CD4-positive, alpha-beta T cell treated with Interleukin-10 for 1 hour (primary cell): ENCODE measurements at places on chromosomes 5 and 9.

DNA sequence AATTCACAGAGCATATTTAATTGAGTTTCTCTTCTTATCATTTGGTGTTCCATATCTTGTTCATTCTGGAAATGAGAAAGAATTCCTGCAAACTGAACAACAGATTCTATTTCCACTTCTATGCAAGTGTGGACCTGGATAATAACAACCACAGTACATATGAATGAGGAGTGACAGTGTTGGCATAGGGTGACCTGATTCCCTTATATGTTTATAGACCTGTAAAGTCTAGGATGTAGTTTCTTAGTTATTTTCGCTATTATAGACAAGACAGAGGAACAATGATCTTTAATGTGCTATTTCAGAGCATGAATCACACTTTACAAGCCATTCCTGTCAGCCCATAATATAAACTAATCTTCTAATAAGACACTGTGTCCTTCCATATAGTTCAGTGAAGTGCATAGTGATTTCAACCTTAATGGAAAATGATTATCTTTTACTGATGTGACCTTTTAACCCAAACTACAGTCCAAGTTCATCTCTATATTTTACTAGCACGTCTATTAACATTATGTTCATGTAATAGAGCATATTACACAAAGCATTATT is 88.2 kb upstream of the FAM174A start:
- no peak for DNase-seq

GRCh38 chr5:52799358-52799982 is 11.8 kb downstream of the ITGA1 start:
- no peak for DNase-seq

- DNase-seq = no peak
These were observed 1.4 kb downstream of the HAND1 start for GRCh38 chr5:154476354-154477205.

- DNase-seq = no peak
These were observed 109.8 kb upstream of the MSX2 start for GRCh38 chr5:174614500-174615135.

GRCh38 chr5:137714946-137715345 is 20.9 kb downstream of the KLHL3 start:
- no peak for DNase-seq

- DNase-seq = no peak
These were observed 114.0 kb downstream of the PIP5K1B start for GRCh38 chr9:68819065-68819464.

- DNase-seq = no peak
These were observed 213.1 kb downstream of the AGTPBP1 start for GRCh38 chr9:85528607-85529006.

DNA sequence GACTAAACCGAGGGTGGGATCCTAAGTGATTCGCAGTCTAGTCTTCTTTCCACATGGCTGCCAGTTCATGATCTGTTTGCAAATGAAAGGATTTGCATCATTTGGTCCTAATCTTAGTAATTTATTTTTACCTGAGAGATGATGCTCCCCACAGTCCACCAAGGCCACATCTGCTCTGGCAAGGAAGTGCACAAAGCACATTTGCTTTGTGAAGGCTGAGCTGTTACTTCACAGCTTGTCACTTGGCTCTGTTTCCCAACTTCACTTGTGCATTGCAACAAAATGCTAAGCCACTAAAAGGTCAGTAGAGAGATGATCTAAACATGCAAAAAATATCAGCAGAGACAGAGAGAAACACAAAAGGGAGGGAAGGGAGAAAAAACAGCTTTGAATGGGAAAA is 128.5 kb upstream of the VLDLR start:
- DNase-seq = no peak

DNA sequence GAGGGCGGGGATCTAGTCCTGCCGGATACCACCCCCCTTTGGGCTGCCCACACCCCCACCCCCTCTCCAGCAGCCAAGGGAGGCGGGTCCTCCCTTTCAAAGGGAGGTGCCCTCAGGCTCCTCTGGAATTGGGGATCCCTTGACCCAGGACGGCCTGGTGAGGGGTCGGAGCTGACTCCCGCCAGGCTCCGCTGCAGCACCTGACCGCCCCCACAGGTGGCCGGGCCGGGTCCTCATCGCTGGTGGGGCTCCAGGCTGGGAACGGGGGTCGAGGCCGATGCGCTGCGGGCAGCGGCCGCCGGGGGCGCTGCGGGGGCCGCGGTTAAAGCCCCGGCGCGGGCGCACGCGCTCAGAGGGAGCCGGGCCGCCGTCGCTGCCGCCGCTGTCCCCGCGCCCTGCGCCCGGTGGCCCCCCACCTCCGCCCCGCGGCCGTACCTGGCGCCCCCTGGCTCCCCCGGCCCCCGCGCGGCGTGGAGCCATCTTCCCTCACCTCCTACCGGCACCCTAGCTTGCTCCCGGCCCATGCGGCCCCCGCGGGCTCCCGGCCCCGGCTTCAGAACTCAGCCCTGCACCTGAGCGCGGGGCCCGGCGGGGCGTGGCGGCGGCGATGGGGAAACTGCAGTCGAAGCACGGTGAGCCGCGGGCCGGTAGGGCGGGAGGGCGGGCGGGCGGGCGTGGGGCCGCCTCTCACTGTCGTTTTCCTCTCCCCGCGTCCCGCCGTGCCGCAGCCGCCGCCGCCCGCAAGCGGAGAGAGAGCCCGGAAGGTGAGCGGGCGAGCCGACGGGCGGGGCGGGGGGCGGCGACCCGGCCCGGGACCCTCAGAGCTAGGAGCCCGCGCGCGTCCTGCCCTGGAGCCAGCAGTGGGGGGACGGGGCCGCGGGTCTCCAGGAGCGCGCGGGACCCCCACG is at the start of gene NKD2:
Gene NKD2 (plus strand): TSS at position 352 of the 908 bp plus-strand sequence. CDS start 256 bp downstream, at position 608.
- DNase-seq = peak; percentile 25
